ENCODE measurements at places on chromosomes 6 and 20.

- DNase-seq: no peak
Observed at GRCh38 chr20:46642265-46642968, 8.8 kb downstream of the SLC13A3 start.

- DNase-seq: no peak
Observed at GRCh38 chr6:16432075-16433032, 194.0 kb downstream of the GMPR start.

DNA sequence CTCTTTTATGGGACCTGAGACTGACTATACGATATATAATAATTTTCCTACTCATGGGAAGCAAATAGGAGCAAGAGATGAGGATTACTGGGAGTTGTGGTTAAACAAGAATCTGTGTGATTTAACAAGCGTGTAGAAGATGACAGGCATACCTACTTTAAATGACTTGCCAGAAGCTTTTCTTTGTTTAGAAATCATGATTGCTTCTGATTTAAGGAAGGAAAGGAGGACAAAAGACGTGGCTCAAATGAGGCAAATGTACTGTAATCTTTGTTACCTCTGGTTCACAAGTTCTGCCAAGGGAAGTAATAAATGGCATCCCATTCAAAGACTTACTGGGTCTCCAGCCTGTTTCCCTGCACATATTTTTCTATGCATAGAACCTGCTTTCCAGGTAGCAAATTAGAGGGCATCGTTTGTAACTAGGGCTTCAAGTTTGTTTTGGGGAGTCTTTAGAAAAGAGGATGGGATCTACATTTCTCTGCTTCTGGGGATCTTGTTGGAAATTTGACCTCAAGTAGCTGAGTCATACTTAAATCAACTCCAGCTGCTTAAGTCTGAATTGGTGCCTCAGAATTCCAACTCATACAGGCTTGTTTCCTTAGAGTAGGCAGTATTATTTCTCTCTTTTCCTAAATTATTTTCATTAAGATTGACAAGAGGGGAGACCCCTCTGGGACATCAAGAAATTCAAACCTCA is 2.9 kb upstream of the TRMT11 start:
- DNase-seq: no peak

DNA sequence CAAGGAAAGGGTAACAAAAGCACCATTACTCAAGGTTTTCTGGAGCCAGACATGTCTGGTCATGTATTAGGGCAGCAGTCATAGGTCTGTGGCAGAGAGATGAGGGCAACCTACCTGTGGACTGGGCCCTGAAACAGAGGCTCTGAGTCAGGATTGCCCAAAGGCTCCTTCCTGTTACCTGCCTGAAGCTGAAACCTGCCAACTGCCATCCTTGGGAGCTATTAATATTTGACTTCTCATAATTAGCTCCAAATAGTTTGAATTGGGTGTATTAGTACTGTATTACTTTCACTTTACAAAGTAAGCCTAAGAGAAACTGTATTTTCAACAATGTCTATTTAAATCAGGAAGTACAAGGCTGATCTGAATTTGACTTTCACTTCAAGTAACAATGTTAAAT is 72.0 kb upstream of the TBX18 start:
- DNase-seq: no peak
